Fibroblast of mammary gland (primary cell): ENCODE measurements at places on chromosomes 4 and X.
A peak's percentile ranks its signal among the peaks of the same experiment; 100 is the strongest.

- peak; percentile 69 for DNase-seq
Observed at GRCh38 chrX:13646154-13646549, 6.8 kb upstream of the TCEANC start.

- no peak for DNase-seq
Observed at GRCh38 chr4:145446184-145446583, 35.5 kb upstream of the SMAD1 start.

DNA sequence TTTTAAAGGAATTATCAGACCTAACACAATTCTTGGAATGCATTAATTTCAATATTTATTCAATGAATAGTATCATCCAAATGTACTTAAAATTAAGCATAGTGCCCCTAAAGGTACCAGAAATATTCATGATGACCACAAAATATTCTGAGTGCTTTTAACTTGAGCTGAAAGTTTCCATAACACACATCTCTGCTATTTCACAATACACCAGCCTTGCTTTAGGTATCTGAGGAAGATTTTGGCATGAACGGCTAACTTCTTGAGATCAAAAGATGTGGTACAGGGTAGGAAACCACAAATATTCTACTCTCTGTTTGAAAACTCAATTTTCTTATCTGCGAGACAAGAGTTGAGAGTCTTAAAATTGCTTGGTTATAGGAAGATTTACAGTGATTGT, 538.3 kb upstream of the PCDH7 start:
- no peak for DNase-seq

- DNase-seq, result no peak
Observed at GRCh38 chrX:153928846-153929245, 2.8 kb upstream of the ARHGAP4 start.

- no peak for DNase-seq
Observed at GRCh38 chr4:109798866-109799265, 2.9 kb downstream of the CFI start.

DNA sequence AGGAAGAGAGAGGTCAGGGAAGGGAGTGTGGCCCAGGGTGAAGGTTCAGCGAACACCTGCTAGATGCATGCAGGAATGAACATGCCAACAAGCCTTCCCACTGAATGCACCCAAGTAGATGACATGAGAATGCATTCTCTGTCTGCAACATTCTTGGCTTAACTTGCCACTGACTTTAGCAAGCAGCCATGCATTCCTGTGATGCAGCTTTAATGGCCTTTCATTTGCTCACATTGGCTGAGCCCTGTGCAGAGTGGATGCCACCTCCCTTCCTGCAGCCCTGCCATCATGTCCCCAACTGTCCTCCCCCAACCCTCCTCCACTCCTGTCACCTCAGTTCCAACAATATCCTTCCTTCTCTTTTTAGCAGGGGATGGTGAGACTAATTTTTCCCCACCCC, 25.3 kb upstream of the MTNR1A start:
- DNase-seq, result no peak

DNA sequence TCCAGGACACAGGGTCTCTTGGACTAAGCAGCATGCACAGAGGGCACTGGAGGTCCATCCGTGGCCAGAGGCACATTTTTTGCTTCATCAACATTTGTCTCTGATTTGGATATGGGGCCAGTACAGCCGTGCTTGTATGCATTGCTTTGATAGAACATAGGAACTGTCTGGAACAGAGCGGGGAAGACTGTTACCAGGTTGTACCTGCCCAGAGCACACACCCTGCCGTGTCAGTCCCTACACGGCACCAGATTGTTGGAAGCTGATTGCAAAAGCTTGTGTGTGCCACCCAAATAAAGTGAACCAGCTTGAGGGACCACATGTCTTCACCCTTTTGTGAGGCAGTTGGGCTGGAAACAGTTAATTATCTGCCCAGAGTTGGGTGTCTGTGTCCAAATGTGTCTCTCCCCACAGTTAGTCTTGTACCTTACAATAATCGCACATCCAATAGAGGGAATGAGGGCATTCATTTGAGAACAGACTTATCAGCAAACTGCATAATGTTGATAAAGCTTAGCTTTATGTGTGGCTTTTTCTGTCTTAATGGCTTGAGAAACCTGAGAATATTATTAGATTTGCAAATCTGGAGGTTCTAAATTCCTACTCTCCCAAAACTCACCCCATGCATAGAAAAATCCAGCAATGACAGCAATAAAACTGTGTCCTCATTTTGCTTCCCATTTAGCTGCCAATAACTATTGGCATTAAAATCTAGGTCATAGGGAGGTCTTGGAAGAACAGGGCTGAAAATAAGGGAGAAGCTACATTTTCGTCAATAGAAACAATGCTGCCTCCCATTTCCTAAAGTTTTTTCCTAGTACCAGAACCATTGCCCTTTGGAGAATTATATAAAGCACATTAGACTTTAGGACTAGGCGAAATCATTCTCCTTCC, 21.2 kb downstream of the KLF3 start:
- no peak for DNase-seq

DNA sequence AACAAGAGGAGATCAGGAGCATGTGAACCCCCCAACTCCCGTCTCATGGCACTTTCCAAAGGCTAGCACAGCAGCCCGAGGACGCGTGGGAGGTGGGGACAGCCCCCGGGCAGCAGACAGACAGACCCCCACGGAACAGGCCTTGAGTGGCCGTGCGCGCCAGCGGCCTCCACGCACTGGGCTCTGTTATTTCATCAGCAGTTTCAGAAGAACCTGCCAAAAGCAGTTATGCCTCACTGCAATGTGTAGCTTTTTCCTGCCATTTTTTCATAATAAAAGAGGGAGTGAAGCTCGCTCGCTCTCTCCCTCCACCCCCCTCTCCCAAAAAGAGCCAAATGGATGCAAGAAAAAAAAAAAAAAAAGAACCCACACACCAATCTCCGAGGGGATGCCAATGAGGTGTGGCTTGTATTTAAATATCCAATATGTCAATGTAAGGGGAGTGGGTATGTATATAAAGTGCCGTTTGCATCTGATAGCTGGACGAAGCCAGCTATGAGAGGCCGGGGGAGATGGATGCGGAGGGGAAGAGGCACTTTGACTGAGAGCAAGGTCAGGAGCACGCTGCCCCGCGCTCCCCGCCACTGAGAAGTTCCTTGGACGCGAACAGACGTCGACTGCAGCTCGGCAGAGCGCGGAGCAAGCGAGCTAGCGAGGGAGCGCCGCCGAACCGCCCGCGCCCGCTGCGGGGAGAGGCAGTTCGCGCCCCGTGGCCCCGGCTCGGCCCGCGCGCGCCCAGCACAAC, at the start of gene FGF16:
Gene FGF16 (plus strand): TSS at position 482 of the 745 bp plus-strand sequence. CDS start 286 bp downstream, outside the sequence.
- peak; percentile 25 for DNase-seq

- DNase-seq, result peak; percentile 49
Observed at GRCh38 chr4:61468024-61468720, 268.0 kb downstream of the ADGRL3 start.

DNA sequence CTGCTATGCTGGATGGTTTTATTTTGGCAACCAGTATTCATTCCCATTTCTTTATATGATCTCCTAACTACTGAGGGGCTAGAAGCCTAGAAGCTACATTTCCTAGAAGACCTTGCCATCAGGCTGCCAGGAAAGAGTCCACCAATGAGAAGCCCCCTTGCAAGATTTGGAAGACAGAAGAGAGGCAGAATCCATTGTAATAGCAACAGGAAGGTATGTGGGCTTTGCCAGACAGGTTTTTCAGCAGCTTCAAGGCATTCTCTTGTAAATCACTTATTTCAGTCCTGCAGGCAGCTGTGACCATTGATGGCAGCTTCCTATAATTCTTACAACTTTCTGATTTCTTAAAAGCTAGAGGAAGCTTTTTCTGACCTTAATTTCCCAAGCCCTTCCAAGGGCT, 148.3 kb upstream of the NHS start:
- no peak for DNase-seq

DNA sequence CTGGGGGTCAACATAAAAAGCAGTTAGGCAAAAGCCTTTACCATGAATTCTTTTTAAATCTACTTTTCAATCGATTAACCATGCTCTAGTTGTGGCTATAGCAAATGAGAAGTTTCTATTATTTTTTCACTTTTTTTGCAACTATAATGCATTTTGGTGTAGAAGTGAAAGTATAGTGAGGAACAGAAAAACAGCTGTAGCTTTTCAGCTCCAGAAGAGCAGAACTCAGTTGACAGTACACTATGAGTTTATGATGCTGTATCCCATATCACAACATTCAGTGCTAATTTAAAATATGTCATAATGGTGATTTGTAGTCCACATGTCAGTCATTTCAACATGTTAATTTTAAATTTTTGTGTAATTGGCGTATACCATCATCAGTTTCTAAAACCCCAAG, 8.7 kb upstream of the MUC7 start:
- DNase-seq, result no peak

- DNase-seq, result no peak
Observed at GRCh38 chrX:123436512-123437136, 252.5 kb downstream of the GRIA3 start.

GRCh38 chr4:8028884-8029568, 89.4 kb upstream of the AFAP1 start:
- no peak for DNase-seq

DNA sequence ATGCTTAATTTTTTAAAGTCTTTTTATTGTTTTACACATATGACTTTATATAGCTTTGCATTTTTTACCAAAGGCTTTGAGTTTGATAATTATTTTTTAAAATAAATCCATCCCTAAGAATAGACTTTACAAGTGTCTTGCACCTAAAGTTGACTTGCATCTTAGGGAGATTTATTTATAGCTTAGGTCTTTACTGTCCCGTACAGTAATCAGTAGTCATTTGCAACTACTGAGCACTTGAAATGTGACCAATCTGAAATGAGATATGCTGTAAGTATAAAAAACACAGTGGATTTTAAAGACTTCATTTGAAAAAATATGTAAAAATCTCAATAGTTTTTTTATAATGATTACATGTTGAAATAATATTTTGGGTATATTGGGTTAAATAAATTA, 19.2 kb downstream of the TBC1D1 start:
- no peak for DNase-seq

DNA sequence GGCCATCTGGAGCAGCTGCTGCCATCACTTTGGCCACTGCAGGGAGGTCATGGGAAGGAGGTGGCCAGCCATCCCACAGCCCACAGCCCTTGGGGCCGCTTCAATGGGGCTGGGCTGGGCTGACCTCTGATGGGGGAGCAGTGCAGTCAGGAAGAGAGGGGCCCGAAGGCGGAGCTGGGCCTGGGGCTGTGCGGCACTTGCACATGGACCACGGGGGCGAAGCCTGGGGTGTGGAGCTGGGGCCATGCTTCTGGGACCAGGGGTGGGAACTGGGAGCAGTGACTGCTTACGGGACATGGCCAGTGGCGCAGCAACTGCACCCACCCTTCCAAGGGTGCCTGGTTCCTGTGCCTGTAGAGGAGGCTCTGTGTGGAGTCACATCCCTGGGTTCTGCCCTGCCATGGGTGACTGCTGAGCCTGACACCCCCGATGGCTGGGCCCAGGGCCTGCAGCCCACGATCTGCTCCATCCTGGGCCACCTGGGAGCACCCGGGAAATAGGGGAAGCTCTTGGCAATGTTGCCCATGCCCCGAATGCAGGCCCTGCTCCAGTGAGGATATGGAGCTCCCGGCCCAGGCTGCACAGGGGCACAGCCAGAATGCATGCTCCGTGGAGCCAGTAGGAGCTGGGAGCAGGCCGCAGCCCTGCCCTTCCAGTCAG, 22.4 kb upstream of the SULT1B1 start:
- no peak for DNase-seq
